ENCODE measurements at places on chromosomes 16 and 17. TPM values are rescaled to one million over a fixed set of nuclear protein-coding genes. Genes with fewer than 3 reads are reported as not detected.

Gene SOCS1
- total RNA-seq, result 45.5 TPM

Gene AGRP
- total RNA-seq, result not detected

Gene BRIP1
- 0.89 TPM for total RNA-seq

Gene GINS2
- total RNA-seq, result 2.0 TPM

GRCh38 chr16:62068747-62069146, 32.5 kb upstream of the CDH8 start:
- DNase-seq, result no peak

DNA sequence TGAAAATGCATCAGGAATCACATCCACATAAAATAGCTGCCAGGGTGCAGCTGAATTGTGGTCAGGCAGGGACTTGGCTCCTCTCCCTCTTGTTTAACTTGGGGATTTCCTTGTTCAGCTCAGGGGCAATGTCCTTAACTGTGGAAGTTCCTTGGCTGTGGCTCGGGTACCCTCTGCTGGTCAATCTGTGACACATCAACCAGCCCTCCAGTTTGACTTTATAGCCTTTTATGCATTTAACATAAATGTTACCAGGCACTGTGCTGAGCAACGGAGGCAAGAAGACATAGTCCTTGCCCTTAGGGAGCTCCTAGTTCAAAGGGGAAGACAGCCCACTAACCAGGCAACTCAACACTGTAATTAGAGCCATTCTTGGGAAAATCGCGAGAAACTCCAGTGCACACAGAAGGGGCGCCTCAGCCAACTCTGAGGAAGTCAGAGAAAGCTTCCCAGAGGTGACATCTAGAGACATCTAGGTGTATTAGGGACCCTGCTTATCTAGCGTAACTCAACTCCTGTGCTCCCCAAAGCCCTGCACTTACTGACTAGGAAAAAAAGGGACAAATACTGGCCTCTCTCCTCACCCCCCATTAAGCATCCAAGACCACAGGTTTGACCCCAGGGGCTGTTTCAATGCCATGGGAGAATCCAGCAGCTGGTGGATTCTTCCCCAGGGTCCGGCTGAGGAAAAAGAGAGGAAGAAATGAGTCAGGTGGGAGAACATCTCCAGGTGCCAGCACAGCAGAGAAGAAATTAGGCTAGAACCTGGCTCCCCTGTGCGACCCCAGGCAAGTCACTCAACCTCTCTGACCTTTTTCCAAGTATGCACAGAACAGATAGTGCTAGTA, 17.3 kb upstream of the EEF2K start:
- DNase-seq, result peak; percentile 78

DNA sequence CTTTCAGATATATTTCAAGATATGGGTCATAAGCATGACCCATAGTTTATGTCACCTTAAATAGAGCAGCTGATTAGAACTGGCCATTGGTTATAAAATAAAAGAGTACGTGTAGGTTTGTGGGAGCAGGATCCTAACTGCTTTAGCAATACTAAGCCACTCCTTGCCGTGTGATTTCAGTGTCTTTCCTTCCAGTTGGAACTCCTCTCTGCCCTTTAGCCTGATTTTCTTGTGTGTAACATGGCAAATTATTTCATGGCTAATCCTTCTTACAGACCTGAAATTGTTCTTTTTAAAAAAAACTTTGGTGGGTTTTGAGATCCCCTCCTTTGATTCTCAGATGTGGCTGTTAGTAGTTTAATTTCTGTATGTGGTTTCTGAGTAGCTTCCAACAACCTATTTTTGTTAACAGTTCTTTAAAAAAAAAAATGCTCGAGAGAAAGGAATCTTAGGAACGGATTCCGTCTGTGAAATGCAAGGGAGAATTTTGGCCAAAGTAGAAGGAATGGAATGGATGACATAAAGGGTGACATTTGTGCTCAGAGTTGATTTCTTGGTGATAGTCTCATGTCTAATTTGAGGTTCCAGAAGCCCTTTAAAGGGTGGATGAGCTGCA, 39.9 kb downstream of the DHRS7B start:
- peak; percentile 35 for DNase-seq

- DNase-seq, result no peak
Observed at GRCh38 chr17:65953316-65954147, 238.4 kb downstream of the CEP112 start.

- no peak for DNase-seq
Observed at GRCh38 chr16:74713876-74714275, 13.2 kb upstream of the MLKL start.

GRCh38 chr16:72203401-72203800, 31.4 kb upstream of the PMFBP1 start:
- no peak for DNase-seq

DNA sequence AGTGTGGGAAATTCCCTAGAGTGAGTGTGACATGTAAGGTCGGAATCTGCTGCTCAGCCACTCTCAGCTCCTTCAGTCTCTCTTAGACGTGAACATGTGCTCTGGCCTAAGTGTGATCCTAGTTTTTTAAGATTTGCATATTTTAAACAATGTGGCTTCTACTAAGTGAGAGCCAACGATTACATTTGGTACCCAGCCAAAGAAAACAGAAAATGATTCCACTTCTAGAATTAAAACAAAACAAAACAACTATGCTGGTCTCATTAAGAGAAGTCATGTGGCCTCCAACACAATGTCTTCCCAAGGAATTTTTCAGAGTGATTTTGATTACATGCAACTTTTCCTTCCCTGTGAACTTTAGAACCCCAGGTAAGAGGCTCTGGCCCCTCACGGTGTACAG, 10.1 kb downstream of the TMEM238L start:
- DNase-seq, result no peak

All from stomach (tissue), 19 donors.